ENCODE measurements at places on chromosomes 5 and 9. TPM values are rescaled to one million over a fixed set of nuclear protein-coding genes. Genes with fewer than 3 reads are reported as not detected.
A peak's percentile ranks its signal among the peaks of the same experiment; 100 is the strongest.

- no peak for DNase-seq
Measured at GRCh38 chr5:136211282-136212040, 18.5 kb upstream of the SMIM32 start.

The FAM151B gene
- total RNA-seq: 0.11 TPM

GRCh38 chr9:126763130-126763764, 41.6 kb upstream of the ZBTB43 start:
- DNase-seq: no peak

GRCh38 chr5:160621526-160621925, 199.9 kb downstream of the PTTG1 start:
- no peak for DNase-seq

DNA sequence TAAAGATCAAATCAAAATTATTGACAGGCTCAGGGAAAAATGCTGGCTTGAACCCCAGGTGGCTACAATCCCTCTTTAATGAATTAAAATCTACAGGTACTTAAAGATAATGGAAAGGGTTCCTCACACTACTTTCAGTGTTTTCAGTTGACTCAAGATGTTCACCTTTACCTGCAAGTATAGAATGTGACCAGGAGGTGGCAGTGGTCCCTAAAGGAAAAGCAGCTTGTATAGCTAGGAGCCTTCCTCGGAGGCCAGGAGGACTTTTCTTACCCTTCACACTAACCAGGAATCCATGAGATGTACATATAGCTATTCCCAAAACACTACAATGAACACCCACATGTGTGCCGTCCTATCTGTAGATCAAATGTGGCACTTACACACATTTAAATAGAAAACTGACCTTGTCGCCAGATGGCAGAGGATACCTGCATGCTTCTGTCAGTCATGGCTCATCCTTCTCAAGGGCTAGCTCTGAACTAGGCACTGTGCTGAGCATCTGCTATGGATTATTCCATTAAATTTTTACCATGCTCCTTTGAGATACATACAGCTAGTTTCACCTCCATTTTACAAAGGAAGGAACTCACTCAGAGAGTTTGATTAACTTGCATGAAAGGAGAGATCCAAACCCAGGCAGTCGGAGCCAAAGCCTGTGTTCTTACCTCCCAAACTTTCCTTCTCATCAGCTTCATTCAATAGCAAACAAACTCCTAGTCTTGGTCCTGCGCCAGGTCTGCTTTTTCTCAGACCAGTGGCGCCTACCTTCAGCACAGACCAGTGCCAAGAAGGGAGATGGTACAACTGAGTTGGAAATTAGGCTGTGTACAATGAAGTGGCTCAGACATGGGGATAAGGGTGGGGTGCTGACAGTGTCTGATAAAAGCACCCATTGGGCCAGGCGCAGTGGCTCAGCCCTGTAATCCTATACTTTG, 24.5 kb downstream of the C9orf152 start:
- DNase-seq: peak; percentile 25

The RNF145 gene
- 49.2 TPM for total RNA-seq

The DOCK8 gene
- 100 TPM for total RNA-seq

DNA sequence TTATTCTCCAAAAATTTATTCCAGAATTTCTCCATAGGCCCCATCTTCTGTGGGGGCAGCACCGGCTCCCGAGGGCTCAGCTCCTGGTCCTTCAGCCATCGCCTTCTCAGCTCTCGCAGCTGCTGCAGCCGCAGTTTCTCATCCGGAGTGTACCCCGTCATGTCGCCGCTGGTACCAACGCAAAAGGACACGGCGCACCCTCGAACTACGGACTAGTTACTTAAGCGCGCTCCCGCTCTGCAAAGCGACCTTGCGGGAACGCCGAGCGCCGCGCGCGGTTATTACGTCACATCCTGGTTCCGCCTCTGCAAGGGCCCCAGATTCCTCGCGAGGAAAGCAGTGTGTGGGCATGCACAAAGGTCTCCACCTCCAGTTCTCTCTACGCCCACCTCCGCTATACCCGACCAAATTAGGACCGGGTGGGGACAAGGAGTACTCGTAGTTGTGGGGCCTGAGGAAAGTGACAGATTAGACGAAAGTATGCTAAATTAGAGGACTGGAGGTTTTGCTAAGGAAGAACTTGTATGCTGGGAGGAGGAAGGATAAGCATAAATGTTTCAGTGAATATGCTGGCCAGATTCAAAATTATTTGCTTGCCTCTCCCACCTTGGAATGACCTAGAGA, at the start of gene NDUFB6:
TSS of gene NDUFB6 (minus strand) at position 260 of the 624 bp plus-strand sequence. CDS start at position 161, 99 bp downstream.
- peak; percentile 81 for DNase-seq

- peak; percentile 16 for DNase-seq
Measured at GRCh38 chr9:125374443-125375309, 113.0 kb downstream of the GAPVD1 start.

DNA sequence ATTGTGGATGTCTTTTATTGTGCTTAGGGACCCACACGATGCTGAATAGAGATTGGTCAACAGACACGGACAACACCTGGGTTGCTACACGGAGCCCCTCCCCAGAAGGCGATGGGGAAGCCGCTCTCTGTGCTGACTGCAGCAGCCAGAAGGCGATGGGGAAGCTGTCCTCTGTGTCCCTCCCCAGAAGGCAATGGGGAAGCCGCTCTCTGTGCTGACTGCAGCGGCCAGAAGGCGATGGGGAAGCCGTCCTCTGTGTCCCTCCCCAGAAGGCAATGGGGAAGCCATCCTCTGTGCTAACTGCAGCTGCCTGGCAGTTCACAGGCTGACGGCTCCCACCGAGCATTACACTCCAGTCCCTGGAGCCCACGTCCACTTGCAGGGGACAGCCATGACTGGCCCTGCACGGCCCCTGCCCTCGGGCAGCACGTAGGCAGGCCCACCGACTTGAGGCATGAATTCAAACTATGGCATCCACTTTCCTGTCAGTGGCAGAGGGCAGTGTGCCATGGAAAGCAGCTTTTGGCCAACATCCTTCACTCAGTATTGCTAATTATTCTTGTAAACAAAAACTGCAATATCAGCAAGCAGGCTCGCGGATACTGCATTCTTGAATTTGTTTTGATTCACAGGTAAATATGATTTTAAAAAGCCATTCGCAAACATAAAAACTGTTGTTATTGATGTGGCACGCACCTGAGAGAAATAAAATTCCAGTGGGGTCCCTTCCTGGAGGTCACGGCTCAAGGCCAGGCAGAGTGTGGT, 48.1 kb upstream of the CLPTM1L start:
- no peak for DNase-seq

The ZNF462 gene
- 3.2 TPM for total RNA-seq

DNA sequence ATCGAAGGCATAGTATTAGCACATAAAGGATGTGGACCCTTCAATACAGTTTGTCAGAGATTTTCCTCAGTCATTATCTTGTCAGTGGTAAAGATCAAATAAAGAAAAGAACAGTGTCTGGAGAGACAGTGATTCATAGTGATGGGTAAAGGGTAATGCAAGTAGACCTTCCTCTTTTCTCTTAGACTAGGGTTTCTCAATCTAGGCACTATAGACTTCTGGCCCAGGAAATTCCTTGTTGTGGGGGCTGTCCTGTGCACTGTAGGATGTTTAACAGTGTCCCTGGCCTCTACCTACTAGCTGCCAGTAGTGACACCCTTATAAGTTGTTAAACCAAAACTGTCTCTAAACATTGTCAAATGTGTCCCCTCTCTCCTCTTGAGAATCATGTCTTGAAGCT, 6.9 kb downstream of the CAMK4 start:
- DNase-seq: no peak

The PRELID1 gene
- total RNA-seq: 259 TPM

GRCh38 chr9:126549246-126550006, 64.3 kb upstream of the LMX1B start:
- no peak for DNase-seq

- no peak for DNase-seq
Measured at GRCh38 chr9:73441890-73442818, 290.5 kb downstream of the ANXA1 start.

- no peak for DNase-seq
Measured at GRCh38 chr5:147310059-147310704, 75.4 kb downstream of the STK32A start.

DNA sequence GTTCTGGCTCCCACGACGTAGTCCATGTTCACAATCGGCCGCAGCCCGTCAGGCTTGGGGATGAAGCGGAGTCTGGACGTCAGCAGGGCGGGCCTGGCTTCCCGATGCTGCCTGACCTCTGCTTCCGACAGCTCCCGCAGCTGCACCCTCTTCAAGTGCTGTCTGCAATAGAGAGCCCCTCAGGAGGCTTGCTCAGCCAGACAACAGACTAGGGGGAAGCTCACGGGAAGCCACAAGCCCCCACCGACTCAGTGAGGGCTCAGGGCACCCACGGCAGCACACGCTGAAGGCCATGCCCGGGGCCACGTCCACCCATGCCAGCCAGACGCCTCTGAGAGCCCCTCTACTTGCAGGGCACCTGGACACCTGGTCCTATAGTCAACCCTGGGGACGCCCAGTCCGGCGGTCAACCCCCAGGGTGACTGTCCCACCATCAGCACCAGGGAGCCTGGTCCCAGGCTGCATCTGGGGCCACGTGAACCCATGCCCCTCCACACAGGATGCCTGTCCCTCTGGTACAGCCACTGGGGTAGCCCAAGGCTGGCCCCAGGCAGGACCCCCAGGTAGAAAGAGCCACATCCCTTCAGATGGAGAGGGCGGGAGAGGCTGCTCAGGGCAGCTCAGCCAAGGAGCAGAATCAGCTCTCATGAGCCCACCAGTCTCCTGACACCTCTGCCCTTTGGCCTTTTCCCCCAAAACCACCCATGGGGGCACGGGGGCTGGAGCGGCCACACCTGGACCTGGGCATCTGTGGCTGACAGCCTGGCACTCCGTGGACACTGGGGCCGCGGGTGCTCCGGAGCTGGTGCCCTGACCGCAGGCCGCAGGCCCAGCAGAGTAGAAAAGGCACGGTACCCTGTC, 14.5 kb downstream of the TERT start:
- DNase-seq: no peak

The PARP8 gene
- 34.5 TPM for total RNA-seq

- DNase-seq: no peak
Measured at GRCh38 chr5:168092209-168093185, 198.9 kb upstream of the WWC1 start.

- peak; percentile 44 for DNase-seq
Measured at GRCh38 chr5:76367623-76368371, 35.3 kb upstream of the IQGAP2 start.

GRCh38 chr5:176642675-176643490, 4.4 kb upstream of the TSPAN17 start:
- DNase-seq: no peak

DNA sequence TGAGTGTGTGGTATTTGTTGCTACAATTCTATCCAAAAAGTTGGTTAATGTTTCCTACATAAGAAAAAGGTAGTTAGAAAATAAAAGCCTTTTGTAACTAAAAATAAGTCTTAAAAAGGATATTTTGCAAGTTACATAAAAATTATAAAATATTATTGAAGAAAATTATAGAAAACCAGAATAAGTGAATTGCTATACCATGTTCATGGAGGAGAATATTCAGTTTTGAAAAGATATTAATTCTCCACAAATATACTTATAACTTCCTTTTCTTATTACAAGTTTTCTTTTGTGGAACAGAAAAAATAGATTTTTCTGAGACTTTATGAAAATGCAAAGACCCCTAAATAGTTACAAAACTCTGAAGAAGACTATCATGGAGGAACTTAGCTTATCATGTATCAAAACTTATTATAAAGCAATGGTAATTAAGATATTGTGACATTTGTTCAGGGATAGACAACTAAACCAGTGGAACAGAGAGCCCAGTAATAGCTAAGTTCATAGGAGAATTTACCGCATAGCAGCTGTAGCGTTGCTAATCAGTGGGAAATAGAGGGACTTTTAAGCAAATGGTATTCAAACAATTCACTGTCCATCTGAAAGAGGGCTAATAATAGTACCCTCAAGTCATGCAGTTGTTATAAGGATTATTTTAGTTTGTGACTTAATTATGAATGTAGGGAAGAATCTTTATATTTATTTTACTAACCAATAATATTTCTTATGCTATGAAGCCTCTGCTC, 515.2 kb upstream of the ZNF608 start:
- no peak for DNase-seq
